ENCODE measurements at places on chromosomes 13 and 19.

GRCh38 chr19:54653181-54653809, 9.5 kb upstream of the LILRB4 start:
- no peak for DNase-seq

- no peak for DNase-seq
Observed at GRCh38 chr19:29741776-29742175, 26.7 kb upstream of the C19orf12 start.

GRCh38 chr13:41802684-41803444, 158.0 kb downstream of the VWA8 start:
- DNase-seq = no peak

DNA sequence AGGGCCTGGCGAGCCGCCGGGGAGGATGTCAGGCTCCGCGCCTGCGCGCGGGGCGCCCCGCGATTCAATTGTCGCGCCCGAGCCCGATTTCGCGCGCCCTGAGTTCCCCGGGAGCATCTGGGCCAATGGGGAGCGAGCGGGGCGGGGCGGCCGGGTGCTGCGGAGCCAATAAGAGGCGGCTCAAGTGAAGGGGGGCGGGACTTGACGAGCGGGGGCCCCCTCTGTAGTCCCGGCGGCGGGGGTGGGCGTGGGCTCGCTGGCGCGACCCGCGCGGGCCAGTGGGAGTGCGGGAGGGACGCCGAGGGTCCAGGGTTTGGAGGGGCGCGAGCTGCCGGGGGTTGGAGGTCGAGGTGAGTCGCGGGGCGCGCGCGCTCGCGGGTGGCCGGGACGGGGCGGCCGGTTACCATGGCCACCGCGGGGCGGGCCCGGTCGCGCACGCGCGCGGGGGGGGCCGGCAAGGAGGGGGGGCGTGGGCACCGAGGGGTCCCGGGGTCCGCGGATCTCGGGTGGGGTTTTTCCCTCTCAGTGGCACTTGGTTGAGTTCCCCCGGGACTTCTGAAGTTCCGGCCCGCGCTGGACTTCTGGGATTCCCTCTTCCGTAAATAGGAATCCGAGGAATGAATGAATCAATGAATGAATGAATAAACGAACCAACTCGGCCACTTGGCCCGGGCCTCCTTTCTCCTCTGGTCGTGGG, 744 bp downstream of the UHRF1 start:
- peak; percentile 88 for DNase-seq

DNA sequence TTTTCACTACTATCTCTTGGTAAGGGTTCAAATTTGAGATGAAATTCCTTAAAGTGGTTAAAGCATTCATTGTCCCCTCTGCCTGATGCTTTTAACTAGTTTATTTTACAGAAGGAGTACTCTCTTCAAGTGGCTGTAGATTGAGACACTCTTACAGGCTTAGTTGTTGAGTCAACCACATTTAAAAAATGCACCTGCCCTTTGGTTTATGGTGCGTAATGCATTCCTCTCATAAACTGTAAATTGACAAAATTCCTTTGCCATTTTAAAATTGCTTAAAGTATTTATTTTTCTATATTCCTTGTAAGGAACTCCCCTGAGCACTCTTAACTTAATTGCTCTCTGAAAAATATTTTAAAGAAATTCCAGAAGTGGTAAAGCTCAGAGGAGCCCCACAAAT, 826 bp upstream of the GPC5 start:
- DNase-seq = no peak

DNA sequence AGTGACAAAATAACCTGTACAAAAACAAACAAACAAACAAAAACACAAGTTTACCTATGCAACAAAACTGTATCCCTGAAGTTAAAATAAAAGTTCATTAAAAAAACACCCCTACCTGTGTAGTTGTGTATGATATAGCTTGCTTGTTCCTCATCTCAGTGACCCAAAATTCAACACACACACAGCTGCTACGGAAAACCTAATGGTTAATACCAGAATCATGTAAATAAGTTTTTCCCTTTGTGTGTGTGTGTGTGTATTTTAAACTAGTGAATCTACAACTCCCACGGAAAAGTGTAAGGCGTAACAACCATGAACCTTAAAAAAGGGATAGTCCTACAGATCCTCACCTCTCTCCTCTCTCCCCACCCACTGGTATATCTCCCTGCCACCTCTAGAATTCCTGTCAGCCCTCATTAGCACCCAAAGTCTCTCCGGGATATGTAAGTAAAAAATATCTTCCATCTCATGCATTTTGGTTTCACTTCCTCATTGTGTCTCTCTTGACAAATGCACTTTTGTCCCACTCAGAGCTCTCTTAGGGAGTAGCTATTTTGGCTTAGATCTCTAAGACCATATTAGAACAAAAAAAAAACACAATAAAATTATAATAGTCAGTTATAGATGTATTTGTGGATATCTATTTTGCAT, 2236.5 kb downstream of the PCDH9 start:
- DNase-seq = no peak

DNA sequence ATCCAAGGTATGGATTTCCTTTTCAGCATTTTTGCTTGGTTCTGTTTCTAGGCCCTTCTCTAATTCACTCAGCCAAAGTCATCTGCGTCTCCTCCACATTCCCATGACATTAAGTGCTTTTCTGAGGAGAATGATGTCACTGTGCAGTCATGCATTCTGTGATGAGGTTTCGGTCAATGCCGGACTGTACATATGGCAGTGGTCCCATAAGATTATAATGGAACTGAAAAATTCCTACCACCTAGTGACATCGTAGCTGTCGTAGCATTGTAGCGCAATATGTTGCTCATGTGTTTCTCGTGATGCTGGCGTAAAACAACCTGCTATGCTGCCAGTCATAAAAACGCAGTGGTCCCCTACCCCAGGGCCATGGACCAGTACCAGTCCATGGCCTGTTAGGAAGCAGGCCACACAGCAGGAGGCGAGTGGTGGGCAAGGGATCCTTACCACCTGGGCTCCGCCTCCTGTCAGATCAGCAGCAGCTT, 63.4 kb upstream of the TNFRSF19 start:
- no peak for DNase-seq
